Stimulated activated CD8-positive, alpha-beta memory T cell treated with anti-CD3 and anti-CD28 coated beads, Interleukin-15, amount 100 ng/mL, for 48 hours (primary cell): ENCODE measurements at places on chromosomes 4 and X.

DNA sequence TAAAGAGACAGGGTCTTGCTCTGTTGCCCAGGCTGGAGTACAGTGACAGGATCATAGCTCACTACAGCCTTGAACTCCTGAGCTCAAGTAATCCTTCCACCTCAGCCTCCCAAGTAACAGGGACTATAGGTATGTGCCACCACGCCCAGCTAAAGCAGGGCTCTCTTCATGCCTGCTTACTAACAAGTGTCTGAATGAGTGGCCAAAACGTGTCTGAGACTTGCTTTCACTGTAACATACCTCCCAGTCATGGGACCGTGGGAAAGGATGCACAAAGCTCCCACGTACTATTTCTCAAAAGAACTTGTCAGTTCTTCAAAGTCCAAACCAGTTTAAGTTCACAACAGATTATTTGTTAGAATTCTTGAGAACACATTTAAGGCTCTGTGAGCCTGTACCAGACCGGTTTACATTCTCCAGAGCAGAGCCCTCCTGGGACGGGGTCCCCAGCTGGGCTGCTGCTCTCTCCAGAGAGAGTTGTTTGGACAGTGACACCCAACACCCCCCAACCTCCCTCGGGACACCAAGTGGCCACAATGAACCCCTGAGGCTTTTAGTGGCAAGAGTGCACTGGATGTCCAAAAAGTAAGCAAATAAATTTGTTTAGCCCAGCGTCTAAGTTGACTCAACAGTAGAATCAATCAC, 24.1 kb downstream of the SH3KBP1 start:
- DNase-seq = no peak

GRCh38 chr4:108492816-108493595, 127.4 kb upstream of the RPL34 start:
- no peak for DNase-seq

GRCh38 chr4:86924811-86925210, 10.0 kb upstream of the AFF1 start:
- no peak for DNase-seq

DNA sequence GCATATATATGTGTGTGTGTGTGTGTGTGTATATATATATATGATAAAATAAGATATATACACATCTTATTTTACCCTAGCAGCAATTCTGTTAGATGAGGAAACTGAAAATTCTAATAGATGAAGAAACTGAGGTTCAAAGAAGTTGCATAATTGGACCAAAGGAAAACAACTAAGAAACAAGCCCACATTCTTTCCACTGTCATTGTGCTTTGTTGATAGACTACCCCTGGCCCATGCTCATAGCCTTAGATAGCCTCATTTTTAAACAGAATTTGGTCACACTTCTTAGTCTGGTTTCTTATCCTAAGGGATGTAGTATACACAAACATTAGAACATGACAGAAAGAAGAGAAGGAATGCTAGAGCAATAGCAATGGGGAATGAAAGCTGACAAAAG, 138.8 kb downstream of the NDST3 start:
- no peak for DNase-seq

DNA sequence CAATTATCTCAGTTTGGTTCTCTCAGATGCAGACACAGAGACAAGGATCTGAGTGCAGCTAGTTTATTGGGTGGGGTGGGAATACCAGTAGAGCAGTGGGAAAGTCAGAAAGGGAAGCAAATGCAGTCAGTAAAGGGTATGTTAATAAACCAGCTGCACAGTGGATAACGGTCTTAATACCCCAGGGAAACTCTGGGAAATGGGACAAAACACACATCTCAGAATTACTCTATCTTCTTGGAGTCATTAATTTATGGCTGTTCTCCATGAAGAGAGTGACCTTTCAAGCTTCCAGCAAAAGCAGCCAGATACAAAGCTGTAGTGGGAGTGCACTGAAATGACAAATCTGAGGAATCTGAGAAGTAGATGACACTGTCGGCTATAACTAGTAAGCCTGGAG, 73.3 kb upstream of the NALF2 start:
- no peak for DNase-seq

GRCh38 chrX:30635630-30636029, 17.6 kb upstream of the GK start:
- no peak for DNase-seq

DNA sequence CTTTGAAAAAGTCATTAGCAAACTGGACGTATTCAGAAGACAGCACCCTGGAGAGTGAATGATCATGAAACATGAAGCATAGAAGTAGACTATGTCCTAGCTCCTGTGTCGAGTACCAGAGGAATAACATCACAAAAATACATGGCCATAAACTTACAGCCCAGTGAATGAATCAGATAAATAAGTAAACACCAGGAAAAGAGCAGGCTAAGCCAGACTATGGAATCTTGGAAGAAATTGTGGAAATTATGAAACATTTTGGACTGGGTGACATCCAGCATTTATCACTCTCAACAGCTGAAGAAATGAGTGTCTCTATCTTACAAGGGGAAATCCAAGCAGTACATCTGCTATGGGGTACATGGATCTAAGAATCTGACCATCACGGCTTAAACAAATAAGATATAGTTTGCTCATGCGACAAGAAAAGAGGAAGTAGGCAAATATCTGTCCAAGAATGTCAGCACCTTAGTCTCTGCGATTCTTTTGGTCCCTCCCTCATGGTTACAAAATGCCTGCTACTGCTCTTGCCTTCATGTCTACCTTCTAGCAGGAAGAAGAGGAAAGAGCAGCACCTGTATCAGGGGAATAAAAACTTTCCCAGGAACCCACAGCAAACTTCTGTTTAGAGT, 481.5 kb downstream of the BCOR start:
- DNase-seq = no peak

DNA sequence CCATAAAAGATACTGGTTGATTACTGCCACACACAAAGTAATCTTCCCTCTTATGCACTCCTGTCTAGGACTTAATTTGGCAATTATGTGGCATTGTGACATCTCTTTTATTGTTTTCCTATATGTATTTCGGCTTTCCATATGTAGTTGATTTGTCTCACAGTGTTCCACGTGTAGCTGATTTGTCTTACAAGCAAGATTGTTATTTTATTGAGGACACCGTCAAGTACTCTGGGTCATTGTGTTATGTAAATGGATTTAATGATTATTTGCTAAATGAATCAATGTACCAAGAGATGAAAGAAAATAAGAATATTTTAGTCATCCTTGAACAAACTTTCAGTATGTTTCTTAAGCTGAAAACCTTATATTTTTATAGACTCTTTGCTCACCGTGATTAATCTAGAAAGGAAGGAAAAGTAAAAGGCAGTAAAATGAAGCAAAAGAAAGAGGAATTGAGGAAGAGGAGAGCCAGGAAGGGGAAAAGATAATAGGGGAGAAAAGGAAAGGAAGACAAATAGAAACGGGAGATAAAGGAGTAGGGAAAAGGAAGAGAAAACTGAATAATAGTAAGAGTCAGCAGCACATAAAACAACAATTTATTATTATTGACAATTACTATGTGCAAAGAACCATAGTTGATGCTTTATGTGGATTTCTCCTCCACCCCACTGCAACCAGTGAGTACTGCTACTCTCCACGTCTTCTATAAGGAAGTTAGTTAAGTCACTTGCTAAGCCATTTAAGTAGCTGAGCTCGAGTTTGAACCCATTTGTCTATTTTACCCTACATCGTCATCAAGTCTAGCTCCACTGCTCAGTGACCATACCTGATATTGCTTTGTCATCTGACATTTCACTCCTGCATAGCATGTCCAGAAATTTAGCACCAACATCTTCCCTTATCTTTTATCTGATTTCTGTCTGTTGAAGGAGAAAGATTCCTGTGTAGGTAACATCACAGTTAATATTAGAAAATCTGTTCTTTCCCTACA, 336.5 kb downstream of the BMPR1B start:
- no peak for DNase-seq

DNA sequence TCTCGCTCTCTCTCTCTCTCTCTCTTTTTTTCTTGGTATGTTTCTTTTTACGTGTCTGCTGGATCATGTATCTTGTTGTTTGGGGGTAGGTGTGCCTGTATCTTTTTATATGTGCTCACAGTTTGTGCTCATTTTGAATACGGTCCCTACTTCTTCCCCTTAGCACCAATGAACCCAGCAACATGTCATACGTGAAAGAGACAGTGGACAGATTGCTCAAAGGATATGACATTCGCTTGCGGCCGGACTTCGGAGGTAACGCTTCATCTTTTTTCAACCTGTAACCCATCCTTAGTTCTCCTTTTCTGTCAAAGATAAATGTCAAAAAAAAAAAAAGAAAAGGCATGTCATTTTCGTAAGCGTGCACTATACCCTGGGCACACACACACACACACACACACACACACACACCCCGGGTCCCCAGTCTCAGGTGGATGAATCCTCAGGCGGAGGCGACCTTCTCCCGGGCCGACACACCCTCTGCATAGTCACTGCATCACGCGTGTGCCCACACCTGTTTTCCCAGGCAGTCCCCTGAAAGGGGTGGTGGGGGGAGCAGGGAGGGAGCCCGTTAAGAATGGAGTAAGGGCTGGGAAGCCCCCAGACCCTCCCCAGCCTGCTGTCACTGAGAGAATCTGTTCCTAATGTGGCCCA, 511 bp downstream of the GABRB1 start:
- no peak for DNase-seq

- DNase-seq = no peak
These were observed 39.3 kb upstream of the FAM47B start for GRCh38 chrX:34903316-34903715.

DNA sequence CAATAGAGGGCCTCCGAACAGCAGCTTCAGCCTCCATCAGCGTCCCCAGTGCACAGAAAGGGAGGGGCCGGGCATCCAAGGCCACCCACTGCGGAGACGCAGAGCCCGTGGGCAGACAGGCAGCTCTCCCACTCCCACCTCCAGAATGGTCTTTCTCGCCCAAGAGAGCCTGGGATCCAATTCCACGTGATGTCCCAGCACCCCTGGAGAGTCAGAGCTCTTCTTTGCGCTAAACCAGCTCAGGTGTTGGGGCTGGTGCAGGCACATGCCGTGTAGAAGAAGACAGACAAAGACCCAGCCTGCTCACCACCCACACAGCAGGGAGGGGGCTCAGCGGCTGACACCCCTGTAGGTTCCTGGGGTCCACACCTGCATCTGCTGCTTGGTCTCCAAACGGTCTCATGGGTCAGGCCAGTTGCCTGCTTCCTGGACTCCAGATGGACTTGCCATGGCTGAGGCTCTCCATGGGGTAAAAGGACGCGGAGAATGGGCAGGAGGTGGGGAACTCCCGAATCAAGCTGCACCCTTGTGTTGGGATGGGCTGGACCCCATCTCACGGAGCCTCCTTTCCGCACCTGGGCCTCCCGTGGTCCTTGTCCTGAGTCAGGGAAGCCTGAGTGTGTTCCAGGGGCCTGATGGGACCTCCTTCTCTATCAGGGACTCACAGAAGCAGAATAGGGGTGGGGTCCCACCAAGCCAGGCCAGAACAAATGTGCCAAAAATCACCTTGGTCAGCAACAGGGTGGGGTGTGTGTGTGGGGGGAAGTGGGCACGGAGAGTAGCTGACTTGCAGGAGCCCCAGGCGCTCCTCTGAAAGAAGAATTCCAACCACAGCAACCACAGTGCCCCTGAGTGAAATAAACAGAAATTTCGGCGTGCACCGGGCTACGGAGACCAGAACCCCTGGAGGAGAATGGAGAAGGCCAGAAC, 11.6 kb upstream of the ASMTL start:
- peak; percentile 45 for DNase-seq

- no peak for DNase-seq
These were observed 4.8 kb downstream of the NOCT start for GRCh38 chr4:139020384-139020783.

GRCh38 chr4:108219998-108220397, 51.3 kb upstream of the LEF1 start:
- DNase-seq = no peak

- DNase-seq = no peak
These were observed 256.8 kb downstream of the TRIML1 start for GRCh38 chr4:188396037-188396436.

GRCh38 chr4:18021470-18021719, 160 bp downstream of the LCORL start:
- DNase-seq = peak; percentile 18

DNA sequence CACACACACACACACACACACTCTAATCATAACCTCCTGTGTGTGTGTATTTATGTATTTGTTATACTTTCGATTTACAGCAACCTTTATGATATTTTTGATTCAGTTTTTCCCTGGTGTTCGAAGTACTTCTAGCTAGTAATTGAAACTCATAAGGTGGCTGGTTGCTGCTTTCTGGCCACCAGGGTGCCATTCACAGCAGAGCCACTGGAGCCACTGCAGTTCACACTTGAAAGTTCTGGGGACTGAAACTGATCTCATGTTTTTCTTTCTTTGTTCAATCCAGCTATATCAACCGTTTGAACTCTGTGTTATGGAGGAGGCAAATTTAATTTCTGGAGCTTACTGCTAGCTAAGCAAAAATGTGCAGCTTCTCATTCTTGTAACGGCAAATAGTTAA, 419.4 kb downstream of the ADGRL3 start:
- no peak for DNase-seq

- DNase-seq = no peak
These were observed 15.8 kb upstream of the SLC25A4 start for GRCh38 chr4:185127021-185127925.

DNA sequence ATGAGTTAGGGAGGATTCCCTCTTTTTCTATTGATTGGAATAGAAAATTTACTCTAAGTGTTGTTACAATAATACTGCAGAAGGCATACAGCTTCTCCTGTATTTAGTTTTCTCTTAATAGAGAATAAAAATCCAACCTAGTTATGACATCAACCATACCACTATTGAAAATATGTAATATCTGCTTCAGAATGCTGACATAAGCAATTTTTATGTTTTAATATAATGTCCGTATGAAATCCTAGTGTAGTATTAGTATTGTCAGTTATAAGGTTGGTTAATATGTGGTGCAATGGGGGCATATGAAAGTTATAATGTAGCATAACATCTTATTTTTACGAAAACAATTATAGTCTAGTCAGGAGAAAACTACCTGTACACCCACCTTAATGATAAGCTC, 68.2 kb downstream of the HEPH start:
- DNase-seq = no peak

GRCh38 chrX:154019061-154019621, 561 bp downstream of the IRAK1 start:
- no peak for DNase-seq

DNA sequence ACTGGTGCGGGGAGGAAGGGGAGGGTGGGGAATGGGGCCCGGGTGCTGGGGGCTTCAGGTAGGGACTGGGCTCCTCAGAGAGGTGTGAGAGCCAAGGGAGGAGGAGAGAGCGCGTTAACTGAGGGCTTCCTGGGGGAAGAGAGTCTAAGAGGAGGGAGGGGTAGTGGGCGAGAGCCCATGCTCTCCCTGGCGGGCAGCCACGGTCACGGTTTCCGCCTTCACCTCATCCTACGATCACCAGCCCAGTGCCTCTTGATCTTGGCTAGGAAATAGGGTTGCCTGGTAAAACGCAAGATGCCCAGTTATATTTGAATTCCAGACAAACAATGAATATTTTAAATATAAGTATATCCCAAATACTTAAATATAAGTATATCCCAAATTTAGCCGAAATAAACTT, 60.8 kb upstream of the GRPEL1 start:
- DNase-seq = no peak

GRCh38 chr4:123345935-123346300, 50.7 kb upstream of the SPRY1 start:
- no peak for DNase-seq

GRCh38 chrX:16839852-16840460, 30.2 kb downstream of the RBBP7 start:
- DNase-seq = no peak

- no peak for DNase-seq
These were observed 197.2 kb downstream of the ARHGAP24 start for GRCh38 chr4:85672116-85672515.
